ENCODE measurements at places on chromosomes 3 and 15. TPM values are rescaled to one million over a fixed set of nuclear protein-coding genes. Genes with fewer than 3 reads are reported as not detected.

DNA sequence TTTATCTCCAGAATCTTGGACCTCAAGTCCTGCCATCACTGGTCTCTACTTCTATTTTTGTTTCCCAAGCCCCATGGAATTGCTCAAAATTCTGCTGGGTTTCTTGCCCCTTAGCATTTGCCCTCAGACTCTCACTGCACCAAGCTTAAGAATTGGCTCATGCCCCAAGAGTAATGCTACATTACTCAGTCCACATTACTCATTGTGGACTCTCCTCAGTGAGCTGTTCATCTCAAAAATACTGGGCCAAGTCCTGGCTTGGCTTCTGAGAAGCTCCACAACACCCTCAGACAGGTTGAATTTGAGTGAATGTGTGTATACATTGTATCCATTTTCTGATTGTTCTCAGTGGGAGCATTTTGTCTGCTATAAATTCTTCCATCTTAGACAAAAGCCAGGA, 364.4 kb upstream of the ARHGEF26 start:
- DNase-seq, result no peak
- H3K27me3 ChIP-seq, result no peaks in the 10 kb centered on the region
- peaks cover 2% of the 10 kb centered on the region for H3K4me1 ChIP-seq
- no peaks in the 10 kb centered on the region for H3K36me3 ChIP-seq

- DNase-seq, result no peak
- no peaks in the 10 kb centered on the region for H3K36me3 ChIP-seq
- H3K27ac ChIP-seq, result no peak overlapping the region
- H3K4me1 ChIP-seq, result peaks cover 7% of the 10 kb centered on the region
Observed at GRCh38 chr3:21585216-21585740, 165.7 kb downstream of the ZNF385D start.

DNA sequence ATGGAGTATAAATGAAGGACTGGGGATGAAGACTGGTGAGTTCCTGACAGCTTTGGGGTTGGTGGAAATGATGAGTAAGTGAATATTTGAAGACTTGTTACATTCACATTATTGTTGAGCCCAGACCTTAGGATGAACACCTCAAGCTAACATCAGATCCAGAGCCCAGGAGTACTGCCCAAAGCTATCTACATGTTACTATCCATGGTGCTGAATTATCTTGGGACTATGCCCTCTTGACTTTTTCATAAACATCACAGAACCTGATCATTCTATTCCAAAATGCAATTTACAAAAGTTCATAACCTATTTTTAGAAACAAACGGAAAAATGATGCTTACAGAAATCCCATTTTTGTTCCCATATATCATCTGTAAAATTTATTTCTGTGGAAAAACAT, 613.3 kb downstream of the TUSC7 start:
- no peak overlapping the region for H3K4me3 ChIP-seq
- H3K36me3 ChIP-seq, result no peaks in the 10 kb centered on the region
- no peak overlapping the region for H3K27ac ChIP-seq
- no peaks in the 10 kb centered on the region for H3K27me3 ChIP-seq

DNA sequence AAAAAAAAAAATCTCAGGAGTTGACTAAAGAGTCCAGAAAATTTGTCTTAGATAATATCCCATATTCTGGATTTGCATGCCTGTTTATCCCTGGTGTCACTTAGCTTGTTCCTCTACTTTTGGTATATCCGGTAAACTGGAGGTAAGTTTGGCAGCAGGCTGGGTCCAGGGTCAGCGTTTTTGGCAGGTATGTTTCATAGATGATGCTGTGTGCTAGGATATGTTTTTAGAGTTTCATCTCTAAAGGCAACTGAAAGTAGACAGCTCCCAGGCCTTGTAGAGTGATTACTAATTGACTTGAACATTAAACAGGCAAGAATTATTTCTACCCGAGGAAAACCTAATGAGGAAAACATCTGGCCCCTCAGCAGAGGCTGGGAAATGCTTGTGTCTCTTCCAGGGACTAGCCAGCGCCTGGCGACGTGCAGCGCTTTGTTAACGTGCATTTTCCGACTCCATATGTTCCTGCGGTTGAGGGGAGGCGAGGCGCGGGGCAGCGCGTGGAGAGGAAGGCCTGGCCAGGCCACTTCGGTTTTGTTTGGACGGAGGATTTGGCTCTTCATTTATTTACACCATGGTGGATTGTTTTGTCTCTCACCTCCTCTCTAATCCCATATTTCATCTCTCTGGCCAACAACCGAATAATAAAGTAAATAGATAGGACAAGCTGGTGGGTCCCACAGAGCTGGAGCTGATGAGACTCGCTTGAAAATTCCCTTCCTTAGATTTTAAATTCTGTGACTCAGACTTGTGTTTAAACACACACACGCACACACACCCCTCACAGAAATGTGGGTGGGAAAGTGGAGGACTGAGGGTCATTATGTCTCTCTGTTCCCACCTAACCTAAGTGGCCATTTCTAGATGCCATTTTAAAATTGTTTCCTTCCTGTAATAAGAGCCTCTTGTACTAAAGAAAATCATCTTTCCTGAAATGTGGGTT, 65.3 kb downstream of the ASB7 start:
- DNase-seq, result no peak
- H3K36me3 ChIP-seq, result no peaks in the 10 kb centered on the region
- peaks cover 17% of the 10 kb centered on the region for H3K27me3 ChIP-seq

DNA sequence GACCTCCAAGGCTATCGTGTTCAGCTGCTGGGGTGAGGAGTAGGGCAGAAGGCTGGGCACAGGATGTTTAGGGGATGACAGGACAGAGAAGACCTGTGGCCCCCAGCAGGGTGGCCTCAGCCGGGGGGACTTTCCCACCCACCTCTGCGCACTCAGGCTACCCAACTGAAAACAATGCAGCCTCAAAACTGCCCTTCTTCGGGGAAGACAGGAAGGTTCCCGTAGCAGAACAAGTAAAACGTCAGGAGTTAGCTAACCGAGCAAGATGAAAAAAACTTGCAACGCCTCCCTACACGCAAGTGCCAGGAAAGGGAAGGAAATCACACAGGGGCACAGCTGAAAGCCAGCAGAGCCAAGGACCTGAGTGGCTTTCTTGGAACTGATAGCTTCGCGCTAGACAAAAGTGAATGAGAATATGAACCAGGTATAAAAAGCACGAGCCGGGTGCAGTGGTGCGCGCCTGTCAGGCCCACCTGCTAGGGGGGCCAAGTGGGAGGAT, 38.4 kb upstream of the FURIN start:
- no peaks in the 10 kb centered on the region for H3K27me3 ChIP-seq
- H3K36me3 ChIP-seq, result no peaks in the 10 kb centered on the region
- no peak for DNase-seq
- no peak overlapping the region for H3K4me3 ChIP-seq
- no peak overlapping the region for H3K27ac ChIP-seq
- H3K4me1 ChIP-seq, result no peaks in the 10 kb centered on the region

CHRFAM7A gene
- 1.5 TPM for total RNA-seq

LCTL gene
- 0.36 TPM for total RNA-seq

HDGFL3 gene
- 97.2 TPM for total RNA-seq

CTXN2 gene
- total RNA-seq, result 0.25 TPM

COL7A1 gene
- 15.0 TPM for total RNA-seq
